ENCODE measurements at places on chromosomes 2 and 18.
A peak's percentile ranks its signal among the peaks of the same experiment; 100 is the strongest.

DNA sequence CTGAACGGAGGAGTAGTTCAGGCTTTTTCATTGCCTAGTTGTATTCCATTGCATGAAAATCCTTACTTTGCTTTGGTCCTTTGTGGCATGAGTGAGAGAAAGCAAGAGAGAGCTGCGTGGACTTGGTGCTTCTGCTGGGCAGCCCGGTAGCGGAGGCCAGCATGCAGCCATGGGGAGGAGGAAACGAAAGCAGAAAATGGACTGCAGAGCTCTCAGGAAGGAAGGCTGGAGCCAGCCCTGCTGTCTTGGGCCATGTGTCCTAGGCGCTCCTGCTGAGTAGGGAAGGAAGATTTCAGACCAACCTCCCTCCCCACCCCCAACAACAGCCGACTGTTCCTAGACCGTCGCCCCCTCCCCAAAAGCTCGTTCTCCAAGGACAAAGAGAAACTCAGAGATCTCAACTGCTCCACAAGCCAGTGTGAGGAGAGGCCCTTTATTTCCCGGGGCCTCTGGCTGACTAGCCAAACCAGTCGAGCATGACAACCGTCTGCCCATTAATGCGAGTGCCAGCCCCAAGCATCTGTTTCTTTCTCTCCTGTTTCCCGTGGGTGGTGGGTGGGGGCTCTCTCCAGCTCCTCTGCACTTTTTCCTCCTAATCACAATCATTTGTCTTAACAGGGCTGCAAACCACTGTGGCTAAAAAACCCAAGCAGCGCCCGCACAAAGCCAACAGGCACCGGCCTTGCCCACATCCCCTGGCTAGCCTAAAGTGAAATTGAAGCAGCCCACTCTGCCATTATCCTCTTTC lies 66.8 kb upstream of the FZD7 start:
- DNase-seq = no peak

- DNase-seq = no peak
Measured at GRCh38 chr2:158662421-158662820, 132.7 kb upstream of the DAPL1 start.

DNA sequence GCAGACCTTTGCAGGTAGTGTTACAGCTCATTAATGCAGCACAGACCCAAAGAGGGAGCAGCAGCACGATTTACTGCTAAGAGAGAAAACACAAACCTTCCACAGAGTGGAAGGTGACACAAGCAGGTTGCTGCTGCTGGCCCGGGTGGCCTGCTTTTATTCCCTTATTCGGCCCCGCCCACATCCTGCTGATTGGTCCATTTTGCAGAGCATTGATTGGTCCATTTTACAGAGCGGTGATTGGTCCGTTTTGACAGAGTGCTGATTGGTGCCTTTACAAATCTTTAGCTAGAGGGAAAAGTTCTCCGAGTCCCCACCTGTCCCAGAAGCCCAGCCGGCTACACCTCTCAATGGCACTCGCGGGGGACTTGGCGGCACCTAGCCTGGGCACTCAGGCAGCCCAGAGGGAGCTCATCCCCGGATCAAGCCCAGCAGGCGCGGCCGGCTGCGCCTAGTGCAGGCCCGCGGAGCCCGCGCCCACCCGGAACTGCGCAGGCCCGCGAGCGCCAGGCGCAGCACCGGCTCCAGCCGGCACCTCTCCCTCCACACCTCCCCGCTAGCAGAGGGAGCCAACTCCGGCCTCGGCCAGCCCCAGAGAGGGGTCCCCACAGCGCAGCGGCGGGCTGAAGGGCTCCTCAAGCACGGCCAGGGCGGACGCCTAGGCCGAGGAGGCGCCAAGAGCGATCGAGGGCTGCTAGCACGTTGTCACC lies 825.6 kb upstream of the HS6ST1 start:
- DNase-seq = no peak

- DNase-seq = no peak
Measured at GRCh38 chr2:153106802-153107477, 371.6 kb downstream of the RPRM start.

DNA sequence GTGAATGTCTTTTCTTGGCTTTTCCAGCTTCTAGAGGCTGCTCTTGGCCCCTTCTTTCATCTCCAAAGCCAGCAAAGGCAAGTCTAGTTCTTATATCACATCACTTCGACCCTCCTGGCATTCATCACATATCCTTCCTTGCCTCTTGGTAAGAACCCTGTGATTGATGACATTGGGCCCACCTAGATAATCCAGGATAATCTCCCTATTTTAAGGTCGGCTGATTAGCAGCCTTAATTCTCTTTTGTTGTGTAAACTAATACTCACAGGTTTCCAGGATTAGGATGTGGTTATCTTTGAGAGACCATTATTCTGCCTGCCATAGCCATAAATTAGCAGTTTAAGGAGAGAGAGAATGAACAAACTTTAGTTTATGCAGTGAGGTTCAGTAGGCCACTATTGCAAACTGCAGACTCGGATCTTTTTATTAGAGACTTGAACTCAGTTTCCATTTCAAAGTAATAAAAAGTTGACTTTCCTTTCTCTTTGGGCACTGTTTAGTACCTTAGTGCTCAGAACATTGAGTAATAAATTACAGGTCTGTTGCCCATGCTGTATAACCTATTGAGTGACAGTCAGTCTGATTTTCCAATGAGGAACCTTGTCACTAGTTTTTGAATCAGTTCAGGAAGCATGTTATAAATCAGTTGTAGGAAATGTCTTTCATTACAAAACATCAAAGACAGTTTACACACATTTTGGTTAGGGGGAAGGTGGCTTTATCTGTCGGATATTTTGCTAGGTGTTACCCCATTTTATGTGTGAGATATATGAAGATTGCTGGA lies 4.5 kb downstream of the NDUFV2 start:
- DNase-seq = no peak

GRCh38 chr2:207082619-207083018 lies 83.1 kb downstream of the KLF7 start:
- no peak for DNase-seq

- no peak for DNase-seq
Measured at GRCh38 chr18:11783716-11784331, 67.4 kb upstream of the CHMP1B start.

DNA sequence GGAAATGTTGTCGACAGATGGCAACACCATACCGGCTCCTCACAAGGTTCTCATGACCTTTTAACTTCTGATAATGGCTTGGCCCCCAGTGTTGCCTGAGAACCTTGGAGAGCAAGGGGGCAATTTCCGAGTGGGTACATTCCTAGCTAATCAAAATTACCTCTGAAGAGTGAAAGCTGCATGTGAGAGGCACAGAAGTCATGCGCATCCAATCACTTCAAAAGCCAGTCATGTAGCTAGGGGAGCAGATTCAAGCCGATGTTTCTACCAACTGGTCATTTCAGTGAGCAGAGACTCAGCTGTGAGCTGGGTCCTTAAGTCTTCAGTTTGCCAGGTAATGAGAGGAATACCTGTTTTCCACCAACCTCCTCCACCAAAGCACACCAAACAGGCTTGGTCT lies 111.4 kb downstream of the LIPG start:
- DNase-seq = no peak

DNA sequence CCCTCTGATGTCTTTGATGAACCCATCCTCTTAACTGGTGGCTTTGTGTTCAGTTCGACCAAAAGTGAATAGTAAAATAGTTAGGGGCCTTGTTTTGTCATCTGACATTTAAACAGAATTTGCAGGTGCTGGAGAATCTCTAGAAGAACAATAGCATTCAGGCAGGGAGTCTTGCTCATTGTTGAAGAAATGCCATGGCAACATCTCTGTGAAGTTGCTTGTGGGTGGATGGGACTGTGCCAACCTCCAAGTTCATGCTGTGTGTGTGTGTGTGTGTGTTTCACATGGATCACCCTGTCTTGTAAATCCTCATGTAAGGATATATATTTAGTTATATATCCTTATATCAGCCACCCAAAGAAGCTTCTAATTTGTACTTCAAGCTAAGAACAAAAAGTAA lies 66.7 kb downstream of the SKA1 start:
- no peak for DNase-seq

GRCh38 chr18:74520096-74520833 lies 14.0 kb upstream of the CNDP1 start:
- DNase-seq = no peak

- peak; percentile 78 for DNase-seq
Measured at GRCh38 chr2:19574778-19575260, 216.4 kb upstream of the OSR1 start.

DNA sequence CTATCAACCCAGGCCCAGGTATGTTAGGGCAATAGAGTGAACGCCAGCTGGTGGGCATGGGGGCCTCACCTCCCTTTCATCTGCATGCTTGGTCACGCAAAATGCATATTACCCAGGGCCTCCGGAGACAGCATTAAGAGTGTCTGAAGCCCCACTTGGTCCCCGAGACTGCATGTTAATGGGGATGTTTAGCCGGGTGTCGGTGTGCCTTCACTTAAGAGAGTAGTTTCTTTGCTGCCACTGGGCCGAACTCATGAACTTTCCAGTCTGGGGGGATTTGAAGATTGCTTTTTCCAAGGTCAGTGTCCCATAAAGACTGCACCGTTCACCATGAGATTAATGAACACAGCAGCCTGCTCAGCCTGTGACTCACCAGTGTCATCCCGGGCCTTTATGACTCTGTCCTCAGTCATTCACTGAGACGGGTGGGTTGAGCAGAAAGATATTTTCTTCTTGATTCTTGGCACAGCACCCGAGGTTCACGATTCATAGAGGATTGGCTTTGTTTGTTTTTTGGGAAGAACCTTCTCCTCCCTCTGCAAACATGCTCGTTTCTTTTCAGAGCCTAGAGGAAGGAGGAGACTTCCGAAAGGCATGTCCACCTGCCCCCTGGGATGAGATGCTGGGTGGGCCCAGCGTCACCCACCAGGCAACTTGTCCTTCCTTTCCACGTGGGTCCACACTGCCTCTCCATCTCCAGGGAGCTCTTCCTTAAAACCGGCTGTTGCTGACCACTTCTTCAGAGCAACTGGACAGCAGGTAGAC lies 199.1 kb downstream of the GLI2 start:
- peak; percentile 83 for DNase-seq

DNA sequence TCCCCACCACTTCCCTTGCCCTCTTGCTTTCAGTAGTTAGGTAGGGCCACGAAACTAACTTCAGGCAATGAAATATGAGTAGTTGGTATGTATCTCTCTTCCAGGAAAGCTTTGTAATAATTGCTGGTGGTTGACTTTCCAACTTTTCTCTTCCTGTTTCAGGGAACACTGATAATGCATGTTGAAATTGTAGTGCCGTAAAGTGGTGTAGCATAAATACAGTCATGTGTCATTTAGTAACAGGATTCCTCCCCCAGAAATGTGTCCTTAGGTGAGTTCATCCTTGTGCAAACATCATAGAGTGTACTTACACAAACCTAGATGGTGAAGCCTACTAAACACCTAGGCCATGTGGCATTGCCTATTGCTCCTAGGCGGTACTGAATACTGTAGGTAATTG lies 429.2 kb downstream of the PID1 start:
- DNase-seq = no peak

GRCh38 chr18:24982831-24983230 lies 369.1 kb downstream of the ZNF521 start:
- DNase-seq = no peak

DNA sequence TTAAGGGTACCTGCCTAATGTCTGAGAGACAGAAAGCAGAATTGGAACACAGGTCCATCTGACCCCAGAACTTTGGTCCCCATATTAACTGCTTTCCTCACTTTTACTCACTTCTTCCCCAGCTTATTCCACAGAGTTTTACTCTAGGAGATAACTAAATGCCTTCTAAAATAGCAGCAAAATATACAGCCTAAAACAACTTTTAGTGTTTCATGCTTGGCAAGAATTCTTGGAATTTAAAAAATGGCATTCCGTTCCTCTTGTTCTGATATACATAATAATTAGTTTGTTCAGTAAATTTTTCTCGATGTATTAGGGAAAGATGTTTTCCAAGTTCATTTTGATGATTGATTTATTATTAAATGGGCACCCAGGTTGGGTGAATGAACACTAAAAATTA lies 151.9 kb downstream of the FHOD3 start:
- DNase-seq = no peak

DNA sequence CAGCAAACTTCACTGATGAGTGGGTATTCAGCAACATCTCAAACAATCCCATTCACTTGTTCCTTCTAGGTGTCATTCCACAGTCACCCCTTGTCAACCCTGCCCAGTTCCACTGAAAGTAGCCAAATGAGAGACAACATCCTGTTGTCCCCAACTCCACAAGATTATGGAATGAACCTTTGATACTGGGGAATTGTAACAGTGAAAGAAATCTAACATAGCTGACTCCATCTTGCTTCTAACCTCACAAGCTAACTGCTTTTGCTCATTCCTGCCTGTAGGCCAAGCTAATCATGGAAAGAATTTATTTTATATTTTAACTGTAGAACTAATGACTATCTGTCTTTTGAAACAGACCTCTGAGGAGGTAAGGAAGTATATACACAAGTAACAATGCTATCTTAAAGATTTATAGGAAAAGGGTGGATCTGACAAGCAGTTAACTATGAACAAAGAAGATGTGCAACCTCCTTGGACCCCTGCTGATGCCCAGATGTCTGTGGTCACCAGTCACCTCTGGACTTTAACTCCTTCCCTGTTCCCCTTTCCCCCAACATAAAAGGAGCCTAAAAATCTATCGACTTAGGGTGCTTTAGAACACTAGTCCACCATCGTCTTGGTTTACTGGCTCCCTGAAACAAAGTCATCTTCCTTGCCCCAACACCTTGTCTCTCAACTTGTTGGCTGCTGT lies 6.9 kb upstream of the ANXA4 start:
- peak; percentile 21 for DNase-seq

- no peak for DNase-seq
Measured at GRCh38 chr2:97720746-97721145, 7.4 kb downstream of the ZAP70 start.

DNA sequence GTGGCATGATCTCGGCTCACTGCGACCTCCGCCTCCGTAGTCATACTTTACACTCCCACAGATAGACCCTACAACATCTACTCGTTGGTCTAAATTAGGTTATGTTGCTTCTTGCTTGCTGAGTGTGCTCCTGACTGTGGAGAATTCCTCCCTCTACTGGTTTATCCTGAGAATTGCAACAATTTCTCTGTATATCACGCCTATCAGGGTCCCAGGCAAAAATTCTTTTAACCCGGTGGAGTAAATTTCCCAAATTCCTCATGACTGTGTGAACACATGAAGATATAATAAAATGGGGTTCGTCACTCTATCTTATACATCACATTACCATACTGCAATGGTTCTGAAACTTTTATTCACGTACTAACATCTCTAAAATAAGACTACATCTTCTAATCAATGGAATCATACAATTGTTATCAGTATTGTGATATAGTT lies 156.7 kb downstream of the EVA1A start:
- no peak for DNase-seq

DNA sequence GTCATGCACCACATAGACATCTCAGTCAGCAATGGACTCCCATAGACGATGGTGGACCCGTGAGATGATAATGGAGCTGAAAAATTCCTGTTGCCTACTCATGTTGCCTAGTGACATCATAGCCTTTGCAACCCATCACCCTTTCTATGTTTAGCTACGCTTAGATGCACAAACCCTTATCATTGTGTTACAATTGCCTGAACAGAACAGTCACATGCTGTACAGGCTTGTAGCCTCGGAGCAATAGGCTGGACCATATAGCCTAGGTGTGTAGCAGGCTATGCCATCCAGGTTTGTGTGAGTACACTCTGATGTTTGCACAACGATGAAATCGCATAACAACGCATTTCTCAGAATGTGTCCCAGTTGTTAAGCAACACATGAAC lies 221.6 kb downstream of the ALPK2 start:
- DNase-seq = no peak

All from right atrium auricular region (tissue), 2 donors.